Pons (tissue), 1 donor: ENCODE measurements at places on chromosomes 13 and 19.

GRCh38 chr19:31255831-31256592 is 93.2 kb downstream of the TSHZ3 start:
- no peak for DNase-seq

DNA sequence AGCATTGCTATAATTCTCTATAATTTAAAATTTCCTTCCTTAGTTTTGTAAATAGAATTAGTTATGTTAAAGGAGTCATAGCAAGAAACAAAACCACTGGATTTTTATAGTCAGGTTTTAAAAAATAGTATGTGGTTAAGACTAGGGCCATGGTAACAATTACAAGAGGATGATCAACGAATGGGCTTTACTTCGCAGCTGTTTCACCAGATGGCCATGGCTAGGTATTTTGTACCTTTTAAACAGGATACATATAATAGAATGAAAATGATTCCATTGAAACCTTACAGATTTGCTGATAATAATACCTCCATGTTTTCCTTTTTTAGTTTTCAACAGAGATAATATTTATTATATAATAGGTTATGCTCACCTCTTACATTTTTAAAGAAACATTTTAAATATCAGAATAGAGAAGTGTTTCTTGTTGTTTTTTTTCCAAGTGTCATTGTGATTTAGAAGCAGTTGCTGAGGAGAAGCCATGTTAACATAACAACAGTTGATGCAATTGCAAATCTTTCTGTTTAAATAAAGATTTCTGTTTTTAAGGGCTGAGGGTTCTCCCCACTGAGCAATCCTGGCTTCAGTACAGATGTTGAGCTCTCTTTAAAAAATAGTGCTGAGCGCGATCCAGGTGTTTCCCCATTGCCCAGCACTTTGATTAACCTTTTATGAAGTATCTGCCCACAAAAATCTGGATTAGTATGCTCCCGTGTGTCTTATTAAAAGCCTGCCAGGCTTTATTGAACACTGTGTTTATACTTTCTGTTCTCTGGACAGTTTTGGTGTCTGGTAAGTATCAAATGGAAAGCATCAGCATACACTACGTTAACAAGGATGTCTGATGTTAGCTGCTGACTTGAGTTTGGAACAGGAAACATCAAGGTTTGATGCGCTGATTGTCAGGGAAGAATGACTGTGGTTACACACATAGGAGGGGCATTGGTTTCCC is 205.3 kb downstream of the HS6ST3 start:
- DNase-seq, result no peak

GRCh38 chr13:63983366-63983765 is 2567.7 kb upstream of the PCDH20 start:
- DNase-seq, result no peak

- DNase-seq, result no peak
Observed at GRCh38 chr19:33383720-33384292, 10.3 kb downstream of the CEBPG start.
